ENCODE measurements at places on chromosomes 16 and 17.

GRCh38 chr17:19247473-19247872 is 10.3 kb downstream of the EPN2 start:
- DNase-seq = no peak

GRCh38 chr17:4167786-4168185 is 24.8 kb downstream of the CYB5D2 start:
- DNase-seq = no peak

- DNase-seq = no peak
Measured at GRCh38 chr16:83606486-83607030, 201.2 kb upstream of the HSBP1 start.

- no peak for DNase-seq
Measured at GRCh38 chr16:52572656-52573055, 25.7 kb upstream of the TOX3 start.

All from stimulated activated CD4-positive, alpha-beta T cell treated with anti-CD3 and anti-CD28 coated beads, TNF-alpha, amount 100 ng/mL, for 4 hours (primary cell).